ENCODE measurements at places on chromosomes 3 and 15.

DNA sequence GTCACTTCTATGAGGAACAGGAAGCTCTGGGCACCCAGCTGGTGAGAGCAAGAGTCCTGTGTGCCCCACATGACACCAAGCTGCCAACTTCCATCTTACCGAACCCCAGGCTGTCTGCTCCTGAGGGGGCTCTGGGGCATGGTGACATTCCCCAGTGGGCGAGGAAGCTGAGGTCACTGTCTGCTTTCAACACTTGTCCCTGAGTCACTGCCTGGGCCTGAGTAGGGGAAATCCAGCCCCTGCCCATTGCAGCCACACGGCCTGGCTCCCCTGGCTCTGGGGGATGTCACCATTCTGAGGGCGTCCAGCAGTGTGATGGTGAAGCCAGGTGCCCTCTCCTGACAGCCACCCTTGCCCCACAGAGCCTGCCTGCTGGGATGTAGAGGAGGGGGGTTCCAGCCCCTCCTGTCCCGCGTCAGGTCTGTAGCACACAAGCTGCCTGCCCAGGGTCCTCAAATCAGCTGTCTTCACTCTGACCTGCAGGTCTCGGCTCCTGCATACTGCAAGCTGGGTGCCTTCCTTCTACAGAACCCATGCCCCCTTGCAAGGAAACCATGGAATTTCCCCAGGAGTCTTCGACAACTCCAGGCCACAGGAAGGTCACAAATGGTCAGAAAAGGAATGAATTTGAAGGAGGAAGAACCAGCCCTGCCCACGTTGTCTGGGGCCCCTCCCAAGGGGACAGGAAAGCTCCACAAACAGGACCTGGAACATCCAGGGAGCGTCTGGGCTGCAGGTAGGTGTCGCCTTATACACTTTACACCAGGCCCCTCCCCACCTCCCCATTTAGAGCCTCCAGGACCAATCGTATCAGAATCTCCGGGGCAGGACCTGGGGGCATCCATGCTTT, 69.9 kb upstream of the GATM start:
- DNase-seq = no peak

- no peak for DNase-seq
Measured at GRCh38 chr3:196995646-196996355, 27.2 kb upstream of the PIGZ start.

DNA sequence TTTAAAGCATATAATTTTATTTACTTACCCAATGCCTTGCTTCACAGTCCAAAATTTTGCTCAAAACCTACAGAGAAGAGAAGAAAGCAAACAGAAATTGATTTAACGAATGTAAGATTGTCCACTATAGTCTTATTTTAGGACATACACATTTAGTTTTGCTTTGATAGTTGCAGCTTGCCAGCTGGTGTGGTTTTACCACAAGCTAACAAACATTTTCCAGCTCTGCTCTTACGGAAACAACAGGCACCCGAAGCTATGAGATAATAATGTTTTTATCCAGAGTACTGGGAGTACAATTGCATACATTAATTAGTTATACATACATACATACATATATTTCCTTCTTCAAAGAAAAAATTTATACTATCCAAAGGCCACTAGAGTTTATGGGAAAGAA, 10.4 kb downstream of the BCL6 start:
- no peak for DNase-seq

DNA sequence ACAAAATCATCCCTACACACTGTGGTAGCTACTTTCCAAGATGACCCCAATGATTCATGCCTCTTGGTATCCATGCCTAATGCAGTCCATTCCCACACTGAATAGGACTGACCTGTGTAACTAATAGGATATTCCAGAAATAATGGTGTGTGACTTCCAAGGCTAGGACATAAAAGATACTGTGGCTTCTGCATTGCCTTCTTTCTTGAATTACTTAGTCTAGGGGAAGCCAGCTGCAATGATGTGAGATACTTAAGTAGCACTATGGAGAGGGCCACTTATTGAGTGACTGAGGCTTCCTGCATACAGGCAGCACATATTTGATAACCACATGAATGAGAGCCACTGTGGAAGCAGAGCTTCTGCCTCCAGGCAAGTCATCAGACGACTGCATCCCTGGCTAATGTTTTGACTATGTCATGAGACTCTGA, 50.1 kb downstream of the NR1I2 start:
- DNase-seq = no peak

GRCh38 chr15:100721758-100722550, 119.6 kb downstream of the ASB7 start:
- DNase-seq = no peak

DNA sequence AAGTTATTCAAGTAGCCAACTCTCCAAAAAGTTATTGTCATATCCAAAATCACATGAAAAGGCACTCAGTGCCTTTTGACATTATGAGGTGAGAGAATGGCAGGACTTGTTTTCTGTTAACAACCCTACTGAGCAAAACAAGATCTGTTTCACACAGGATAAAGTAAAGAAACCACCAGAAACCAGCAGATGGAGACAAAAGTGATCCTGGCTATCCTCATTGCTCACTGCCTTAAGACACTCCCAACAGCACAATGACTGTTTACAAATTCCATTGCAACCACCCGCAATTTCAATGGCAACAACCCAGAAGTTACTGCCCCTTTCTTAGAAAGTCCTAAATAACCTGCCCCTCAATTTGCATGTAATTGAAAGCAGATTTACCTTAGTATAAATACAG, 352.6 kb upstream of the NDN start:
- no peak for DNase-seq

GRCh38 chr15:26261413-26261812, 398.3 kb upstream of the ATP10A start:
- DNase-seq = no peak

DNA sequence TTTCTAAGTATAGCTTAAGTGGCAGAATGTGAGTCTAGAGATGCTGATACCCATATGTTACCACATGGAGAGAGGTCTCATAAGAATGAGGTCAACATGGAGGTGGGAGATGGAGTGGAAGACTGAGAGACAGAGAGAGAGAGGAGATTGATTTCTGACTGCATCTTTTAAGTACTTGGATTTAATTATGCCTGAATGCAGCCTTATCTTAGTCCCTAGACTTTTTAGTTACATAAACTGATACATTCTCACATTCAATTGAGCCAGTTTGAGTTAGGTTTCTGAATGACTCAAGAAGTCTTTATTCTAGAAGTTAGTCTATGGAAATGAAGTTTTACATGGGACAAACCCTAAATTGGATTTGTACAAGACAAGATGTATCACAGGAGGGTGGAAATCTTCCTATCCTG, 58.5 kb upstream of the TNFSF10 start:
- no peak for DNase-seq

- DNase-seq = peak; percentile 21
Measured at GRCh38 chr3:51819709-51820406, 40.8 kb upstream of the IQCF6 start.

- no peak for DNase-seq
Measured at GRCh38 chr3:32121137-32121536, 14.7 kb downstream of the GPD1L start.

GRCh38 chr3:142273501-142273900, 48.1 kb upstream of the GK5 start:
- no peak for DNase-seq

- DNase-seq = no peak
Measured at GRCh38 chr15:93495799-93496637, 407.0 kb upstream of the RGMA start.

DNA sequence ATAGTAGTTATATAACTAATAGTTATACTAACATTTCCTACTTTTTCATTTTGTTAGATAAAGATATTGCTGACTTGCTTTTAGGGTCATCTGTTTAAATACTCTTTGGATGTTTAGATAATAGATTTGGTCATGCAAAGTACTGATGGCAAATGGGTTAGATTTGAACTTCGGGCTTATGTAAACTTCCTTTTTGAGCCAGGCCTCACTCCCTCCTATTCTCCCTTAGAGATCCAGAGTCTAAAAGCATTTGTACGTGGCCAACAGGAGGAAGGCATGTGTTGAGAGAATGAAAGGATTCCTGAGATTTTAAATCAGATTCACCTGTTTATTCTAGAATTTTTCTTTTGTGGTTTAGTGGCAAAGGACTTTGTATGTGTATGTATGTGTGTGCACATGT, 106.4 kb upstream of the GBE1 start:
- no peak for DNase-seq

- DNase-seq = no peak
Measured at GRCh38 chr15:45169608-45170480, 17.9 kb downstream of the SHF start.

DNA sequence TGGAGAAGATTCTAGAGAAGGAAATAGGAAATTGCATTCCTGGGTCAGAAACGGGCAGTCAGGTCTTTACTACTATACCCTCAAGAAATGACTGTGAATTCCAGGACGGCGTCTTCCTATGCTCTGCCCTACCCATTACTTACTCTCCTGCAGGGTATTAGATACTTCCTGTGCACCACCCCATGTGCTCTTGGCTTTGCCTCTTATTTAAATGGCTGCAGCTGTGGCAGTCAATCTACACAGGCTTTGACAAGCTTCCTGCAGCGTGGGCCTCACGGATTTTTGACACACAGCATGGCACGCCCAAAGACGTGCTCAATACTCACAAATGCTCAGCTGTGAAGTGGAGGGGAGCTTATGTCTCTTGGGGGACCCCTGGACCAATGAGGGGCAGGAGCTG, 206.1 kb downstream of the SV2B start:
- no peak for DNase-seq

- no peak for DNase-seq
Measured at GRCh38 chr3:176106380-176106779, 1090.9 kb downstream of the TBL1XR1 start.

DNA sequence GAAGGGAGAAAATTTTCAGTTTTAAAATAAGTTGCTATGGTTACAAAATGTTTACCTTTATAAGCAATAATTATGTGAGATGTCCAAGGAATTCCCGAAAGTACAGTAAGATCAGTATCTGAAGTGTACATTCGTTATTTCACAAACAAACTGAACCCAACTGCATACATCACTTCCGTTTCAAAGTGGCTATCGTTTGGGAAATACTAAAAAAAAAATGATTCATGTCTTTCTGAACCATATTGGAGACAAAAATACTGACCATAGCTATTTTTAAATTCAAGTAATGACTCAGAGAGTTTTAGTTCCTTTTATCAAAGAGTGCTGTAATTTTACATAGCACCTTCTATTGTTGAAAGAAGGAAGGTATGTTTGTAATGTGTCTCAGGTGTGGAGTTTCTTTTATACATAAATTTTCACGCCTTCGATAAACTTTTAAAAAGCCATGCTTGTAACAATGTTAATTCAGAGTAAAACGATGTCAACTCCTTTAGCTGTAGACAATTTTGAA, 8.0 kb upstream of the ANKRD28 start:
- no peak for DNase-seq

- no peak for DNase-seq
Measured at GRCh38 chr15:92322566-92323355, 70.9 kb upstream of the ST8SIA2 start.

GRCh38 chr15:80689294-80689693, 5.8 kb upstream of the ABHD17C start:
- no peak for DNase-seq

DNA sequence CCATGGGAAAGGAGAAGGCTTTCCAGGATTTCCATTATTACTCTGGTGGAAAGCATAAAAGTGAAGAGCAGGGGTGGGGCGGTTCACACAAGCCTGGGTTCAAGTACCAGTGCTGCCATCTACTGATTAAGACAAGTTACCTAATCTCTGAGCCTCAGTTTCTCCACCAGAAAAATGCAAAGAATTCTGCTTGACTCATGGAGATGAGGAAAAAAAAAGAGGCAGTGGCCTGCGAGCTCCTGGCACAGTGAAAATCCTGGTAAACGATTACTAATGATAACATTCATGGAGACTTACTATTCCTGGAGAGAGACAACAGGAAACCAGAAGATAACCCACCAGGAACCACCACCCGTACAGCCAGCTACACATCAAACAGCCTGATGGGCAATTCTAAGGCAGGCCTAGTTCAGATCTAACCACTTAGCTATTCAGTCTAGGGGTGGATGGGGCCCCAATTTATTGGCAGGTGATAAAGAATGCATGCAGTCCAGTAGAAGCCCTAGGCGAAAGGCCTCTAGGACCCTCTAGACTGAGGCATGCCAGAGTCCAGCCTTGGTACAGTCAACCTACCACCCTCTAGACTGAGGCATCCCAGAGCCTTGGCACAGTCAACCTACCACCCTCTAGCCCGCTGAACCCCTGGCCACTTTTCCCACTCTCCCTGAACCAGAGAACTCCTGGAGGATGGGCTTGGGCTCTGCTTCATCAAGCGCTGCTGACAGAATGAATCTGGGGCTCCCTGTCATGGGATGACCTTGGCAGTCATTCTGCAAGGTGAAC, 2.5 kb downstream of the AMOTL2 start:
- DNase-seq = no peak

DNA sequence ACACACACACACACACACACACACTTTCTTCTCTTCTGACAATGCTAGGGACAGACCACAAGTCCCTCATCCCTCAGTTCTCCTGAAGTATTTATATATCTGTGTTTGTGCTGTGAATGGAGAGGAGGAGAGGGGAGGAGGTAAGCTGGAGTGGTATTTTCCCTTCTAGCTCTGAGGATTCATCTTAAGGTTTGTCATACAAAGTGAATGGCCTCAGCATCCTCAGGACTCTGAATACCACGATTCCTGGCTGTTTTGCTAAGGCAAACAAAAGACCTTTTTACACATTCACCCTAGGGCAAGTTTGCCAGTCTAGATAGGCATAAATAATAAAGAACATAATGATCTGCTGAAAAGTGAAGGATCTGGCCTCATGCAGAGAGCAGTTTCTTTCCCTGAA, 65.7 kb upstream of the CHMP2B start:
- no peak for DNase-seq

- DNase-seq = no peak
Measured at GRCh38 chr15:69181424-69181823, 21.0 kb downstream of the GLCE start.

DNA sequence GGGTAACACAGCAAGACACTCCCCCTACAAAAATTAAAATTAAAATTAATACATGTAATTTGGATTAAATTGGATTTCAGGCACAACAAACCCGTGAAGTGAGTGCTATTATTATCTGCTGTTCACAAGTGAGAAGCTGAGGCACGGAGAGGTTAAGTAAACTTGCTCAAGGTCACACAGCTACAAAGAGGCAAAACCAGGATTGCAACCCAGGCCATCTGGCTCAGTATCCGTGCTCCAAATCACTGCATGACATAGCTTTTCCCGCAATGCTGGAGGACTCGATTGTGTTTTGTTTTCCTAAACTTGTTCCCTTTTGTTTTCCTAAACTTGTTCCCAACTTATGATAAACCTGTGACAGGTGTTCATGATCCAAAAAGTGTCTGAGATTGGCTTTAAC, 19.9 kb upstream of the C15orf39 start:
- no peak for DNase-seq

GRCh38 chr3:171428321-171428787, 31.9 kb downstream of the TNIK start:
- DNase-seq = no peak

DNA sequence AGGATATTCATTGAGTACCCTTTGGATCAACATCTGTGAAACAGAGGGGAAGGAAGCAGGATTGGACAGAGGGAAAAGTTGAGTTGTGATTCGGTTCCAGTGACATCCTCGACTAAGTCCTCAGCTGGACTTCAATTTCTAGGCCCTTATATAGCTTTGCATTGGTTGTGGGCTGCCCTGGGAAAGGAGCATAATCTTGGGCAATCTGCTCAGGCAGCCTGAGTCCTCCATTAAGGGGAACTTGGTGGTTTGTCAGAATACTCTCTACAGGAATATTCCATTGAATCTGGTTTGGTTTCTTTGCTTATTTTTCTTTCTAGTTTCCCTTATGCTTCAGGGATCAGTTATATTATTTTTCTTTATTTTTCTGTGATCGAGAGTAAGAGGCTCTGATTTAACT, 94.1 kb downstream of the TCF12 start:
- DNase-seq = no peak

GRCh38 chr3:149453140-149453805, 21.2 kb upstream of the TM4SF4 start:
- DNase-seq = no peak

Data from stimulated activated CD8-positive, alpha-beta memory T cell treated with anti-CD3 and anti-CD28 coated beads, Interleukin-2, amount 100 ng/mL, for 48 hours (primary cell).